Activated T-cell treated with anti-CD3 and anti-CD28 coated beads, Interleukin-2, amount 50 U/mL, for 72 hours (primary cell): ENCODE measurements at places on chromosomes 6 and 20. TPM values are rescaled to one million over a fixed set of nuclear protein-coding genes. Genes with fewer than 3 reads are reported as not detected.

DNA sequence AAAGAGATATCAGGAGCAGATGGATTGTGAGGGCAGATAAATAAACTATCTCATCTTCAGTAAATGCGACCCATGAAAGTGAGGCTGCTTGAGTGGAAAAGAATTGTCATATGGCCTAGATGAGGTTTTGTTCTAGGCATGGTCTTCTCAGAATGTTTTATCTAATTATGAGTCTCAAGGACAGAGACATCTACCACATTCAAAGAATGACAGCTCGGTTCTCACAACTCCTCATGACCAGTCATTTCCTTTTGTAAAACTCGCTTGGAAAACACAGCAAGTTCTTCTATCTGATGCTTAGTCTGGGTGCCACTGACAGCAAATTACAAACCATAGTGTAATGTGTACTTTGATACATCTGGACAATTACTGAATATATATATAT lies 140.5 kb downstream of the CCDC170 start:
- no peak for DNase-seq

- DNase-seq: no peak
Measured at GRCh38 chr6:109768485-109768884, 77.4 kb downstream of the FIG4 start.

DNA sequence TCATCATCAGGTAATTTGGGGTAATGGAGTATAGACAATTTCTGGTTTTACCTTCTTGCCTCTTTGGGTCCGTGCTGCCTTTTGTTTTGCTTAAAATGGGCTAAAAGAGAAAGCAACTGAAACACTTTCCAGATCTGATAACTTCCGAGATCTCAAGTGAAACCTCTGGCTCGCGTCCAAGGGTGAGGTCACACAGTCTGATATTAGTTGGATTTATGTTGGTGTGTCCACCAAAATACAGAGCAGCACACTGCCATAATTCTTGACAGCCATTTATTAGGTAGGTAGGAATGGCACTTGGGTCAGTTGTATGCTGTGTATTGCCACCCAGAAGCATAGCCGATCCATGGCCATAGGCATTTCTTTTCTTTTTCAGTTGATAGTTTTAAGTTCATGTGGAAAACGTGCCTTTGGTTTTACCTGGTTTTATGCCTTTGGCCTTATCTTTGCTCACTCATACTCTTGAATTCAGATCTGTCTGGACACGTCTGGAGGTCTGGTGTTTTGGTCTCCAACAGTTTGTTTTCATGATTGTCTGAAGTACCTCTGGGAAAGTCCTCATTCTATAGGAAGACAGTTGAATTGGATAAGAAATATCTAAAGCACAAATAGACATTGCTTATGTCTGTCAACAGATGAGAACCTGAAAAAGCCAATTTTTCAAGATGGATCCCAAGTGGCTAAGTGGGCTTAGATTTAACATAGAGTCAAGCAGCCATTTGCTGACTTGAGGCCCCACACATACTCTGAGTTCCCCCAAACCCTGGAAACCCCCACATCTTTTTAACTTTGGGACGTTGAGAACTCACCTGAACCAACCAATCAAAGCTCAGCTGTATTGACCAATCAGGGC lies 320.8 kb downstream of the SOX4 start:
- peak; percentile 52 for DNase-seq

DNA sequence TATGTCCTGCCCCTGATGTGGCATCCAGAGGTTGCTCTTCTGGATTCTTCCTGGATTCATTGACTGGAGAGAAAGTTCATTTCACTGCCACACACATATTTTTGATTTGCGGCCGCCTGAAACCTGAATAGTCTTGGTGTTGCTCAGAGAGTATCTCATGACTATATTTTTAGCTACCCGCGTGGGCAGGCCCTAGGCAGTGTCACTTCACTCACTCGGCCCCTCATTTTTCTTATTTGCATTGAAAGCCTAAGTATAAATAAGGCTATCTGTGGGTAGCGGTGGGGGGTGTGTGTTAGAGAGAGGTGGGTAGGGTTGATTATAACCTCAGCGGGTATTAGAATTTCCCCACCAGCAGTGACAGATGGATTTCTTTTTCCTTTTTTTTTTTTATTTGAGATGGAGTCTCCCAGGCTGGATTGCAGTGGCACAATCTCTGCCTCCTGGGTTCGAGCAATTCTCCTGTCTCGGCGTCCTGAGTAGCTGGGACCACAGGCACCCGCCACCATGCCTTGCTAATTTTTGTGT lies 113.5 kb downstream of the JARID2 start:
- no peak for DNase-seq

DNA sequence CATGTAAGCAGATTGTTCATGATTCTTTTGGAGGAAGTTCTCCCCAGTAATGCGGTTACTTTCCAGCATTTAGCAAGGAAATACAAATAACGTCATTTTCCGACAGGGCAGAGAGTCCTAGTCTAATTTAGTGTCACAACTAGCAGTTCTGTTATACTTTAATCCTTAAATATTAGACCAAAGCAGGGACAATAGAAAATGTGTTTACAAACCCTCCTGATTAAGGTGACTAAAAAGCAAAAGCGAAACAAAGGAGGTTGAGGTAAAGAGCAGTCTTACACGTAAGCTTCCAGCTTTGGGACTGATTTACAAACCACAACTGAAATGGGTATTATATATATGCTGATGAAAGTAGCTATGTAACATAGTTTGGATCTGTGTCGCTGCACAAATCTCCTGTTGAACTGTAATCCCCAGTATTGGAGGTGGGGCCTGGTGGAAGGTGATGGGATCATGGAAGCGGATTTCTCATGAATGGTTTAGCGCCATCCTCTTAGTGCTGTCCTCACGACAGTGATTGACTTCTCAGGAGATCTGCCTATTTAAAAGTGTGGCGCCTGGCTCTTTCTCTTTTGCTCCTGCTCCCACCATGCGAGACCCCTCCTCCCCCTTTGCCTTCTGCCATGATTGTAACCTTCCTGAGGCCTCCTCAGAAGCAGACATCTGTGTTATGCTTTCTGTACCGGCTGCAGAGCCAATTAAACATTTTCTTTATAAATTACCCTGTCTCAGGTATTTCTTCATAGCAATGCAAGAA lies 81.9 kb downstream of the PLCB1 start:
- no peak for DNase-seq

DNA sequence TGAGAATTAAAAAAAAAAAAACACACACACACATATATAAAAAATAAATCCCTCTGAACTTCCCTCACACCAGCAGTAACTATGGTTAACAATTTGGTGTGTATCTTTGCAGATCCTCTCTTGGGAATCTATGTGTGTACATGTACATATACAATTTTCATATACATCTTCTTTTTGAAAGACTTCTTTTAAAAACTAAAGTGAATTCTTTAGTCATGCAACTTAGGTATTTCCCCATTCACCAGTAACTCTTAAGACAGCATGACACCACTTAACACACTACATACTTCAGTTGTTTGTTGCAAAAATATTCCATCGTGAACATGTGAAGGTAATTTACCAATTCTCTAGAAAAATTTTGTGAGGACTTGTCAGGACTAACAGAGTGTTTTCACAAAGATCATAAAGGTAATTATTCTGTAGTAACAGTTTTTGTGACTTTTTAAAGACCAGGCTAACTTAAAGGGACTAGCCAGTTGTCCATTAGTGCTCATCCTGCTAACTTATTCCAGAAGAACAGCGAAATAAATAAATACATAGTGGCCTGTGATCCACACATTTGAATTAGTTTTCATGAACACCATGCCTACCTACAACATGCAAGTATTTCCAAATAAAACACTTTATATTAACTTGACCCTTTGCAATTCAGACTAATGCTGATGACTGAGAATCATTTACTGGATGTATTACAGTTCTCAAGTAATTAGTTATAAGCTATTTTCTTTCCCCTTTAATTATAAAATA lies 12.1 kb downstream of the RBM39 start:
- DNase-seq: no peak

DNA sequence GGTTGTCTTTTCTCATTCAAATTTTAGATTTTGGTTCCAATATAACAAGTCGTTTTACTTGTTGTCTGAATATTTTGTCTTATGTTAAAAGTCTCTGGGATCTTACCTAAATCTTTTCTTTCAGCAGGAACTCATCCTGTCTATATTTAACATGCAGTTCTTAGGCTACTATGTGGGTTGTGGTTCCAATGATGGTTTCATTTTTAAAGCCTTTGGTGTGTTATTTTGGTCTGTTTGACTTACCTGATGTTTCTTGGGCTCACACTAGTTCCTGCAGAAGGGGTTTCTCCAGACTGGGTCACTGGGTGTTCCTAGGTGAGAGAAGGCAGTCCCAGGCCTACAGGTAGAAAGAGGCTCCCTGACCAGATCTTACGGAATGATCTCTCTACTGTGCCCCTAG lies 17.4 kb downstream of the PRL start:
- no peak for DNase-seq

- no peak for DNase-seq
Measured at GRCh38 chr20:25139029-25139705, 56.3 kb upstream of the ENTPD6 start.

GRCh38 chr6:12474167-12475140 lies 184.3 kb downstream of the EDN1 start:
- DNase-seq: no peak

- no peak for DNase-seq
Measured at GRCh38 chr20:22223236-22223635, 361.1 kb downstream of the FOXA2 start.

- DNase-seq: no peak
Measured at GRCh38 chr6:147787417-147787816, 278.9 kb downstream of the SAMD5 start.

DNA sequence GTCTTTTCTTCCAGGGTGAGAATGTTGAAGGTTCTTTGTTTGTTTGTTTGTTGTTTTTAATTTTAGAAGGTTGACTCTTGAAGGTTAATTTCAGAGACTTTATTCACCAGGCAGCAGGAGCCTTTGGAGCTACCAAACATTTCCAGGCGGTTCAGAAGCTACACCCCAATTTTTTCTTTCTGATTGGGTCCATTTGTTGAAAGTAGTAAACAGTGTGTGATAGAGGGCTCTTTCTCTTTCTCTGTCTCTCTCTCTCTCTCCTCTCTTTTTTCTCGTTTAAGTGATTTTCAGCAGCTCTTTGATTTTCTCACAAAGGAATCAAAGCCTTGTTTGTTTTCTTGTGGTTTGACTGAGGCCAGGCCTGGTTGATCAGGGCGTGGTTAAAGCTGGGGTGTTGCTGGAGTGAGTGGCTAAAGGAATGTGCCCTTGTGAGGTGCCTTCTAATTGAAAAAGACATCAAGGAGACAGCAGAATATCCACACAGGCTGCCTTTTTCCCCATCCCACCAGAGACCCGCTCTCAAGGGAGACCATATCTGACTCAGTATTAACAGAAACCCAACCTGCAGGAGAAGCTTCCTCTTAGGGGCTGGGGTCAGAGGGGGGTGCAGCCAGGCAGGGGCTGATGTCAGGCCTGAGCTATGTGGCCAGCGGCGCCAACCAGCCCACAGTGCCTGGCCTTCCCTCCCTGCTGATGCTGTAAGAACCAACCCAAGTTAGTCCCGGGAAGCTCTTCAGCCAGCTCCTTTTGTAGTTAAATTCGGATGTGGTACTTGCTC lies 40.4 kb upstream of the NAA20 start:
- no peak for DNase-seq

DNA sequence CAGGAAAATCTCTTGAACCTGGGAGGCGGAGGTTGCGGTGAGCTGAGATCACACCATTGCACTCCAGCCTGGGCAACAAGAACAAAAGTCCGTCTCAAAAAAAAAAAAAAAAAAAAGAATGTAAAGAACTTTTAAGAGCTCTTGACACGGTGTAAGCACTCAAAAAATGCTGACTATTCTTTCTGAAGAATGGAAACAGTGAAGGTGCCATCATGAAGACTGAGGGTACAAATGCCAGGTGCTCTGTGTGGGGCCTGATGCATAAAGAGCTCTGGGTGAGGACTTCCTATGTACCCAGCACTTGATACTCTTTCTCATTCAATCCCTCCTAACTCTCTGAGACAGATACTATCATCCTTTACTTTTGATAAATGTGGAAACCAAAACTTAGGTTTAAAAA lies 45.0 kb upstream of the ENPP5 start:
- DNase-seq: no peak

DNA sequence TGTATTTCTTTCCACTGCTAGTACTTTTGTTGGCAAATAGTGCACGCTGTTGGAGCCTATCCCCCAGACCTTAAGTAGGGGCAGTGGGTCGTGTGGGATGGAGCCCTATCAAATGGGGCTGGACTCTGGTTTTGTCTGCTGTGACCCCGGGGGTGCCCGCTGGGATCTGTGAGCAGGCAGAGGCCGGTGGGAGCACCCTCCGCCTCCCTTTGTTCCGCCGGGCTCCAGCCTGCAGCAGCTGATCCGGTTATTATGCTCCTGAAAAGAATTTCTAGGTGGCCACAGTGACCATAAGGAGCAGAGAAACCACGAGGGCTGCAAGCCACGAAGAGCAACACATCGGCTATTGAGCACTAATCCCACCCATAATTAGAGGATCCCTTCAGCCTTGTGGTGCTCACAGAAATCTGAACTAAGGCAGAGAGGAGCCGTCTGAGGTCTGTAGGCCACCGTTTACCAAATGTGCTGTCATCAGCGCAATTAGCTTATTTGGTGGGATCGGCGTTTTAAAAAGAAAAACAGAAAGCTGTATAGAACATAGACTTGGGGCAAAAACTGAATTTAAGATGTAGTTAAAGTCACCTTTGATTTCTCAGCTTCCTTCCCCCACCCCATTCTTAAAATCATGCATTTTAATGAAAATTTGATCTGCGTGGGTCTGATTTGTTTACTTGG lies 598.3 kb upstream of the JAG1 start:
- DNase-seq: no peak

- DNase-seq: no peak
Measured at GRCh38 chr6:163491737-163492300, 77.3 kb downstream of the QKI start.

DNA sequence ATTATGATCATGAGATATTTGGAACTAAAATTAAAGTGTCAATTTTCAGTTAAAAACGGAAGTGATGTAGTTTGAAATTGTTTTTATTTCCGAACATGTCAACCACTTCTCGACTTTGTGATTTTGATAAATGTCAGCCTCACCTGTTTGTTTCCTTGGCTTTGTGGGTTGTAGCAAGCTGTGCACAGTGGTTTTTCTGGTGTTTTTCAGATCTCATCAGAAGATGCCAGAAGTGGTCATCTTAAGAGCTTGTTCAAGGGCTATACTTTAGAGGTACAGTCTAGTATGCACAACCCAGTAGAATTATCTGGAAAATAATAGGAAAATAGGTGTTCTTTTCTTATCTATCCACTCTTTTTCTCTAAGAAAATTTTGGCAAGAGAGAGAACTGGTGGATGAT lies 134.0 kb downstream of the GRIK2 start:
- no peak for DNase-seq

GRCh38 chr6:22647719-22648118 lies 78.4 kb downstream of the HDGFL1 start:
- no peak for DNase-seq

- DNase-seq: no peak
Measured at GRCh38 chr6:98117068-98117467, 717.3 kb upstream of the POU3F2 start.

- DNase-seq: no peak
Measured at GRCh38 chr6:2708456-2708855, 42.3 kb downstream of the MYLK4 start.

GRCh38 chr6:4778086-4778485 lies 1.9 kb downstream of the CDYL start:
- DNase-seq: no peak

The PXT1 gene
- total RNA-seq: 0.48 TPM

The GATA5 gene
- not detected for total RNA-seq

The SNAI1 gene
- 1.3 TPM for total RNA-seq

The ZNF311 gene
- 1.6 TPM for total RNA-seq

The POPDC3 gene
- not detected for total RNA-seq

The IL17F gene
- total RNA-seq: 12.3 TPM

The MYH7B gene
- total RNA-seq: 1.2 TPM

The GPX5 gene
- total RNA-seq: not detected

The HEY2 gene
- not detected for total RNA-seq

The PROKR2 gene
- not detected for total RNA-seq

The BPI gene
- not detected for total RNA-seq

The PCK1 gene
- not detected for total RNA-seq
